ENCODE measurements at places on chromosomes 7 and 10. TPM values are rescaled to one million over a fixed set of nuclear protein-coding genes. Genes with fewer than 3 reads are reported as not detected.
A peak's percentile ranks its signal among the peaks of the same experiment; 100 is the strongest.

DNA sequence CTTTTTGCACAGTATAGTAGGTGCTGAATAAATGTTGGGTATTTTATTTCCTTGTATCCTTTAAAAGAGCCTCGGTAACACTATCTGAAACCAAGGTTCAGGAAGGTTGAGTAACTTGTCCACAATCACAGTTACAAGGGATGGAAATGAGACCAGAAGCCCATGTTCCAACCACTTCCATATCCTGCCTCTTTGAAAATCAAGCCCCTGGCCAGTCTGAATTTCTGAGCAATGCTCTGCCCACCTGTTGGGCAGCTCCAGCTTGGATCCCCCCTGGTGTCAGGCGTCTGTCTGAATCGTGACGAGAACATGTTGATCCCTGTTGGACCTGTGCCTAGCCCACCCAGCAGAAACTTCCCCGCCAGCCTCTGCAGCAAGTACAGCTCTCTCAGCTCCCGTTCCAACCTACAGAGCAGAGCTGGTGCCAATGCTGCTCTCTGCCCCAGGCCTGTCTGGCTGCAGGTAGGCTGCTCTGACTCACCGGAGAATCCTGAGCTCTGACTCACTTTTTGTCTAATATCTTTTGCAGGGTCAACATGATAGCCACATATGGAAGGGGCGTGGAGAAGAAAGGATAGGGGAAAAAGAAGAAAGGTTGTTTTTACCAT, 595.5 kb downstream of the INHBA start:
- no peak overlapping the region for H3K27ac ChIP-seq
- no peak for DNase-seq
- H3K4me1 ChIP-seq = no peaks in the 10 kb centered on the region

DNA sequence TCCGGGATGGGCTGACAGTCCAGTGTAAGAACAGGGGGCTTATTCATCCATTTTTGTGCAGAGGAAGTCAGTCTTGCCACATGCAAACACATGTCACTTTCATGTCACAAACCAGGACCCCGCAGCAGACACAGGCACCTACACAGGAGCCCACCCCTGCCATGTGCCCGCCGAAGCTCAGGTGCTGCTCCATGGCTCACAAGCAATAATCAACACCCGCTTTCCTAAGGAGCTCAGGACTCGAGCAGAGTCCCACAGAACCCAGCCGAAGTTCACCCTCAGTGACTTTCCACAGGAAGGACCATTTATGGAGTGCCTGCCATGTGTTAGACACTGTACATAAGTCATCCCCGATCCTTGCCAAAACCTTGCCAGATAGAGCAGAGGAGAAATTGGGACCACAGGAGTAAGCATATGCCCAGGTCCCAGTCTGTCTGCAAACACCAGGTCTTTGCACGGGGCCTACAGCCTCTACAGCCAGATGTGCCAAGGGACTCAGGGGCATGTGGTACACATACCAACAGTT, 99.4 kb downstream of the EBF3 start:
- no peak overlapping the region for H3K27ac ChIP-seq
- no peaks in the 10 kb centered on the region for H3K4me1 ChIP-seq
- H3K4me3 ChIP-seq = no peak overlapping the region
- no peaks in the 10 kb centered on the region for H3K36me3 ChIP-seq

Gene VGF
- total RNA-seq = 0.22 TPM

- H3K27ac ChIP-seq = peak overlapping the region; percentile 4
- no peak for DNase-seq
- H3K27me3 ChIP-seq = no peaks in the 10 kb centered on the region
- no peak overlapping the region for H3K4me3 ChIP-seq
Observed at GRCh38 chr10:44962870-44963738, 3.5 kb downstream of the RASSF4 start.

Data from activated CD4-positive, alpha-beta T cell treated with anti-CD3 and anti-CD28 coated beads, Interleukin-2, amount 10 ng/mL, durations not matched to agents 7 days and 5 days (primary cell).